ENCODE measurements at places on chromosomes 3 and 15.
A peak's percentile ranks its signal among the peaks of the same experiment; 100 is the strongest.

GRCh38 chr3:70889162-70890019 lies 577.0 kb upstream of the MDFIC2 start:
- no peak for DNase-seq

DNA sequence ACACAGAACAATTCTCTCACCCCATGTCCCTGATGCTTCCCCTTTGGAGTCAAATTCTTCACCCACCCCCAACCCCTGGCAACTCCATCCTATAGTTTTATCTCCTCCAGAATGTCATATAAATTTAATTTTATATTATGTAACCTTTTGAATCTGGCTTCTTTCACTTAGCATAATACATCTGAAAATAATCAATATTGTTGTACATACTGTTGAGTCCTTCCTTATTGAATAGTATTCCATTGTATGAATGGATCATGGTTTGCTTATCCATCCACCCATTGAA lies 98.9 kb upstream of the TSC22D2 start:
- DNase-seq = no peak

GRCh38 chr15:38899300-38899699 lies 334.7 kb upstream of the RASGRP1 start:
- no peak for DNase-seq

DNA sequence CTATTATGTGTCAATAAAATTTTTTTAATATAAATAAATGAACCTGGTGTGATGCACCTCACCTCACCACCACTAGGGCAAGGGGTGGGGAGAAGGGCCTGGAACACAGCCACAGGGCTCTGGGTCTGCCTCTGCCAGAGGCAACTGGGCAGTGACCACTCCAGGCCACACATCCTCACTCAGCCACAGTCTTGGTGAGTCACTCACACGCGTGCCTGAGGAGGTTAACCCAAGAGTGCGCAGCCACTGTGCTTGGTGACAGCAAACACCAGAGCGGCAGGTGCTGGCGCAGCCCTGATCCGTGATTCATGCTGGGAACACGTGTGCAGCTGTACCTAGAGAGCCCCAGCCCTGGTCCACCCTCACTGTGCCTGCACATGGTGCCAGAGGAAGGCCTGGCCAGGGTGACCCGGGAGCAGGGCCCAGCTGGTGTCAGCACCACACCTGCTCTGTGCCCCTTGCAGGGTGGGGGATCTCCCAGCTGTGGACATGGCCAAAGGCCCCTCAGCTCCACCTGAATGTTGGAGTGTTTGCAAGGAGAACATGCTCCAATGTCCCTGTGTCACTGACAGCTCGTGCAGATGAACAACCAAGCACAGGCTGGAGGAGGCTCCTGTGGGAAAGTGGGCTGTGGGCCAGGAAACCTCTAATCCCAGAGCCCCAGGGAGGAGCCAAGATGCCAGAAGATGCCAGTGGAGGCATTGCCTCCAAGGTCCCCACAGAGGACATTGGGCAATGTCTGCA lies 2.1 kb downstream of the SLC41A3 start:
- no peak for DNase-seq

- no peak for DNase-seq
These were observed 34.9 kb downstream of the PPCDC start for GRCh38 chr15:75058127-75058905.

DNA sequence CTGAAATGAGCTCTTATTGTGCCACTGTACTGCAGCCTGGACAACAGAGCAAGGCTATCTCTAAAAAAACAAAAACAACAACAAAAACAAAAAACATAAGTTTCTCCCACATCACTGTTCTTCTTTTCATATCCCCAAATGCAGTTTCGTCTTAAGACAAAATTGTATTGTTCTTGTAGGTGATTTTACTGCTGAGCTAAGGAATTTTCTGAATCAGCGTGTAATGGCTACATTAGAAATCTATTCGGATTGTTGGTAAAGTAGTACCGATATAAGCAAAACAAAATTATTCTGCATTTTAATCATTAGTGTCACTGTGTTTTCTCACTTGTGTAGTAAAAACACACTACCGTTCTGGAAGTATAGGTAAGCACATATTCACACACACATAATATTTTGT lies 512.5 kb downstream of the ROBO1 start:
- DNase-seq = no peak

- DNase-seq = no peak
These were observed 3.3 kb downstream of the NPTN start for GRCh38 chr15:73629798-73630429.

- DNase-seq = peak; percentile 19
These were observed 59.7 kb upstream of the KBTBD8 start for GRCh38 chr3:66938338-66938963.

DNA sequence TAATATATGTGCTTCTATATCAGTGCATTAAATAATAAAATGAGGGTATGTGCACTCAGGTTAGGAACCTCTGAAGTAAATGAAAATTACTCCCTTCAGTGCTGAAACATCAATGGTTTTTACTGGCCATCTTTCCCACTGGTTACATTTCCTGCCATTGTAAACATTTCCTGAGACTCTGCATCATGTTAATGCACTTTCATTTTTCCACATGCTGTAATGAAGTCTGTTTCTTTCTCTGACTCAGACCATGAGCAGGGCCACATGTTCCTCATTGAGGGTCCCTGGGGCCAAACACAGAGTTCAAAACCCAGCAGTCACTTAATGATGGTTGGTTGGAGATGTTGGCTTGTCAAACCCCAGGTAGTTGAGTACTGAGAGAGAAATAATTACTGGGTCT lies 15.3 kb downstream of the FAM3D start:
- DNase-seq = no peak

GRCh38 chr3:132145833-132146232 lies 111.0 kb upstream of the CPNE4 start:
- no peak for DNase-seq

DNA sequence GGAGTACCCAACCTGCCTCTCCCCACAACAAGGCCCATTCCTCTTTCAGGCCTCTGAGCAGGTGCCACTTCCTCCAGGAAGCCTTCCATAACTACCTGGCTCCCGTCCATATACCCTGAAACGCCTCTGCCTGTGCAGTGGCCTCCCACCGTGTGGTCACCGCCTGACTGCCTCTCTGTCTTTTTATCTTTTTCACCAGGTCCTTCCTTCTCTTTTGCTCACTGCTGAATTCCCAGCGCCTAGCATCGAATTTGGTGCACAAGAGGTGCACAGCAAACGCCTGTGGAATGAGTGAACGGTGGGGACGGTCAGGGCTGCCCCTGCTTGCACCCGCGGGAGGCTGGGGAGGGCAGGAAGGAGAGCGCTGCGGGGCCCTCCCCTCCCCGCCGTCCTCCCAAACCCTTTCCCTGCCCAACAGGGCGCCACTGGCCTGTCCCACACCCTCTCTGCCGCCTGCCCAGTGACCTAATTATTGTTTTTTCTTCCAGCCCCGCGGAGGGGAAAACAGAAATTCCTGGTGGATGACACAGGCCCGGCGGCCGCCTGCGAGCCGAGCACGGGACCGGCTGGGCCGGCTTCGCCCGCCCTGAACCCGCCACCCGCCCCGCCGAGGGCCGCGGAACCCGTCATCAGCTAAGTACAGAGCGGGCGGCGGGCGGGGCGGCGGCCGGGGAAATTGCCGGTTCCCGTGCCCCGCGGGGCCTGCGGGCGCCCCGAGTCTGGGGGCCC lies 140.1 kb downstream of the SMAD6 start:
- peak; percentile 83 for DNase-seq

- DNase-seq = no peak
These were observed 42.8 kb upstream of the ROBO1 start for GRCh38 chr3:79810581-79810980.
